ENCODE measurements at places on chromosomes 7 and 10.

GRCh38 chr7:95092324-95092723 is 184.9 kb downstream of the PPP1R9A start:
- DNase-seq: no peak

- DNase-seq: peak; percentile 19
Measured at GRCh38 chr10:70348228-70348850, 34.1 kb downstream of the LRRC20 start.

DNA sequence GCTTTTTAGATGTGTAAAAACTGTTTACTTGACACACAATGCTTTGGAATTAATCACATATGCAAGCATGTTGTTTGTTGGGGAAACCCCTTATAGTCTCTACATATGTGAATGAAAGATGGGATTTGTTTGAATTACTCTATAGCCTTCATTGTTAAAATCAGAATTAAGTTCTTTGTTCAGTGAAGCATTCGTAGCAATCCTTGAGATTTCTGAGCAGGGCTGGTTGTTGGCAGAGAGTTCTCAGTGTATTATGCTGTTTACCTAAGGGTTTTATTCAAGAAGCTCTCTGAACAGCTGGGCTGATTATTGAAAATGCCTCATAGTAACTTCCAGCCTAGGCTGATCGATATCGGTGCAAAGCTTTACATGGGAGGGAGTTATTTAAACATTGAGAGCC is 190.9 kb downstream of the VTI1A start:
- no peak for DNase-seq

GRCh38 chr10:21364196-21365114 is 161.0 kb downstream of the SKIDA1 start:
- no peak for DNase-seq

GRCh38 chr10:121559326-121560026 is 38.8 kb downstream of the FGFR2 start:
- DNase-seq: no peak

DNA sequence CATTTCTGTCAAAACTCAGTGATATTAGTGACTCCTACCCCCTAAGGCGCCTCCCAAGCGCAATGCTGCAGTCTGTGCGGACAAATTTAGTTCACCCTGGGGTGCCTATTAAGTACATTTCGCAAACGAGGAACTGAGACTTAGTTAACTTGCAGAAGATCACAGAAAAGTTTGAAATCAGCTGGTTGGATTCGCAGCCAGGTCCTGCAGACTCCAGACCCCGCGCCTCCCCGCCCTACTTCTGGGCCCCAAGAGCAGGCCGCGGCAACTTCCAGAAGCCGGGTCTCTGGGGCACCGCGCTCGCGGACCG is 588 bp downstream of the CYREN start:
- DNase-seq: peak; percentile 33

DNA sequence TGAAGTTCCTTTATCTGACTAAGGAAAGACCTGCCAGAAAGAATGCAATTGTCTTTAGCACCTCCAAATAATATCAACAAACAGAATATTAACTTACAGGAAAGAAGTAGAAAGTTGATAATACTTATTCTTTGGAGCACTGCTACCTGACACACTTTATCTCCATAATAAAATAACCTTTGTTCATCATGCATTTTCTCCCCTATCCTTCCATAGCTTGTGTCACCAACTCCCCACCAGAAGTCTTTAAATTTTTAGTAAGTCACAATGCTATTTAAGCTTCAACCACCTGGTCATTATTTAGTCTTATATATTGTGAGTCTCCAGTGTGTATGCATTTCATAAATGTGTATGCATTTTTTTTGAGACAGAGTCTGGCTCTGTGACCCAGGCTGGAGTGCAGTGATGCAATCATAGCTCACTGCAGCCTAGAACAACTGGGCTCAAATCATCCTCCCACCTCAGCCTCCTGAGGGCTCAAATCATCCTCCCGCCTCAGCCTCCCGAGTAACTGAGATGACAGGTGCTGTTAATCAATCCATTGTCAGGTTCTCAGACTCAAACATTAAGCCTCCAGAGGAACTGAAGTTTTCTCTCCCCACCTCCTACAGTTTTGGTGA is 7.3 kb upstream of the CYP3A43 start:
- no peak for DNase-seq

GRCh38 chr10:92552310-92552709 is 21.6 kb downstream of the IDE start:
- DNase-seq: no peak

DNA sequence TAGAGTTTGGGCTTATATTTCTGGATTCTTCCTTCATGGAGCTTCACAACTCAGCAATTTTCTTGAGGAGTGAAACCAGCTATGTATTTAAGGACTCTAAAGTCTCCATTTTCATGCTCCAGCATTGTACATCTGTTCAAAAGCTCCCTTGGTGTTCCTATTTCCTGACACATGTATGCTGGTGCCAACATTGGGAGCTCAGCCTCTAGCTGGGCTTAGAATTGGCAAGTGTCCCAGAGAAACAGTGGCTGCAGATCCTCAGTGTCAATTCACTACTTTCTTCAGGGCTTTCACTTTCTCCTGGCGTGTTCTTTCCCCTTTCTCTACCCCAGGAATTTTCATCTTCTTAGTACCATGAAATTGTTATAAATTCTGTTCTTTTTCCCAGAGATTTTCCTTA is 103.1 kb downstream of the ZNF467 start:
- no peak for DNase-seq

- no peak for DNase-seq
Measured at GRCh38 chr7:128040205-128040604, 9.0 kb upstream of the LRRC4 start.

DNA sequence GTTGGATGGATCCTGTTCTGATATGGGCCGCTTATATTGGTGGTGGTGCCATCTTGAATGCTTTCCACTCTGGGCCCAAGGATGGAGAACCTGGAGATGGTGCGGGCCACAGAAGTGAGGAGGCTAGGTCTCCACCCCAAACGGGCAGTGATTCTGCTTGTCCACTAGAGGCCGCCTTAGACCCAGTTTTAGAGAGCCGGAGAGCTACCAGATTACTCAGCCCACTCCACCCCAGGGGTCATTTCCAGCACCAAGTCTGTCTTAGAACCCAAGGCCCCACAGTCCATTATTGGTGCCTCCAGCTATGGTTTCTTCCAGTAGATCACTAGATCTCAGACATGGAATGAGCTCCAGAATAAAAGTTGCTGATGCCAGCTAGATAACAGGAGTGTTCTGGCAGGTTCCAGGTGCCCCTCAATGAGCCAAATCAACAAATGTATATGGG is 11.8 kb upstream of the CAMK2G start:
- DNase-seq: peak; percentile 56

DNA sequence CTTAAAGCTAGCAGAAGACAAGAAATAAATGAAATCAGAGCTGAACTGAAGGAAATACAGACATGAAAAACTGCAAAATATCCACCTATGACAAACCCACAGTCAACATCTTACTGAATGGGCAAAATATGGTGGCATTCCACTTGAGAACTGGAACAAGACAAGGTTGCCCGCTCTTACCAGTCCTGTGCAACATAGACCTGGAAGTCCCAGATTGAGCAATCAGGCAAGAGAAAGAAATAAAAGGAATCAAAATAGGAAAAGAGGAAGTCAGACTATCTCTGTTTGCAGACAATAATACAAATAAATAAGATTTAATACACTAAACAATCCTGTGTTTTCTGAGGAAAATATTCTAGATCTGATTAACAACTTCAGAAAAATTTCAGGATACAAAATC is 570.5 kb upstream of the SEMA3D start:
- no peak for DNase-seq

GRCh38 chr7:30699706-30700495 is 17.6 kb upstream of the CRHR2 start:
- no peak for DNase-seq

GRCh38 chr10:119803264-119803663 is 69.4 kb downstream of the MCMBP start:
- no peak for DNase-seq

- no peak for DNase-seq
Measured at GRCh38 chr7:27245124-27245797, 2.7 kb downstream of the EVX1 start.

DNA sequence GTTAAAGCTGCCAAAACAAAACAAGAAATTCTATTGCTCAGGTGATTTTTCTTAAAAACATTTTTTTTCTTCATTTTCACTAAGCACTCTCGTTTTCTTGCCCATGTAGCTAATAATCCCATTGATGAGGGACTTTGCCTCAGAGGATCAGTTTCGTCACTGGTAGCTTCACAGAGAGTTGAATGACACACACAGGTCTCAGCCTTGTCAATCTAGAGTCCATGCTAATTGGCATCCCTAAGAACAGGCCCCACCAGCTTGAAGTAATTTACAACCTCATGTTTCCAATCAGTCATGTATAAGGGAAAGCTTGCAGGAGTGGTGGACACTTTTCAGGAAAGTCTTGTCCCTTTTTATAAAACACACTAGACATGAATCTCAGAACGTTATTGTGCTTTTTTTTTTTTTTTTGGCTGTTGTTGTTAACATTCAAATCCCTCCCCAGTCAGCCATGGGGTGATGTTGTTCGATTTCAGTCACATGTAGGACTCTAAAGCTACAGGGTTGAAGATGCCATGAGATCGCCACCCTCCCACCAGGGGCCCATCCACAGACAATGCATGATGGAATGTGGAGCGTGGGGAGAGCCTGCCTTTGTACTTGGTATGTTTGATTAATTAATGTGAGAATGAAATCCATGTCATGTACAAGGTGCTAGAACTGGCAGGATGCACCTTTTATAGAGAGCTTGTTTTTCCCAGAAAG is 232.4 kb upstream of the FZD8 start:
- DNase-seq: no peak

DNA sequence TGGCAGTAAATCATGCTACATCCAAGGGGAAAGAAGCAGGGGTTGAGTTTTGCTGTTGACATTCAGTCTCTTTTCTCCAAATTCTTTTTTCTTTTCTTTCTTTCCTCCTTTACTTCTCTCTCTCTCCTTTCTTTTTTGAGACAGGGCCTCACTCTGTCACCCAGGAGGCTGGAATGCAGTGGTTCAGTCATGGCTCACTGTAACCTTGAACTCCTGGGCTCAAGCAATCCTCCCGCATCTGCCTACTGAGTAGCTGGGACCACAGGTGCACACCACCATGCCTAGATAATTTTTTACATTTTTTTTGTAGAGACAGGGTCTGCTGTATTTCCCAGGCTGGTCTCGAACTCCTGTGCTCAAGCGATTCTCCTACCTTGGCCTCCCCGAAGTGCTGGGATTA is 35.2 kb downstream of the SBDS start:
- DNase-seq: no peak

DNA sequence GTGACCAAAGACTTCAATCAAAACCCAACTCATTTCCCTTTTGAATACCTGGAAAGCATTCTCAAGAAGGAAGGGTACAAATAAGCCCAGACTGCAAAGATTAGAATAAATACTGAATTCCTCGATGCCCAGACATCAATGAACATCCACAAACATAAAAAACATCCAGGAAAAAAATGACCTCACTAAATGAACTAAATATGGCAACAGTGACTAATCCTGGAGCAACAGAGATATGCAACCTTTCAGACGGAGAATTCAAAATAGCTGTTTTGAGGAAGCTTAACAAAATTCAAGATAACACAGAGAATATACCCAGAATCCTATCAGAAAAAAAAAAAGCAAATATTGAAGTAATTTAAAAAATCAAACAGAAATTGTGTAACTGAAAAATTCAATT is 43.2 kb downstream of the PCLO start:
- no peak for DNase-seq

DNA sequence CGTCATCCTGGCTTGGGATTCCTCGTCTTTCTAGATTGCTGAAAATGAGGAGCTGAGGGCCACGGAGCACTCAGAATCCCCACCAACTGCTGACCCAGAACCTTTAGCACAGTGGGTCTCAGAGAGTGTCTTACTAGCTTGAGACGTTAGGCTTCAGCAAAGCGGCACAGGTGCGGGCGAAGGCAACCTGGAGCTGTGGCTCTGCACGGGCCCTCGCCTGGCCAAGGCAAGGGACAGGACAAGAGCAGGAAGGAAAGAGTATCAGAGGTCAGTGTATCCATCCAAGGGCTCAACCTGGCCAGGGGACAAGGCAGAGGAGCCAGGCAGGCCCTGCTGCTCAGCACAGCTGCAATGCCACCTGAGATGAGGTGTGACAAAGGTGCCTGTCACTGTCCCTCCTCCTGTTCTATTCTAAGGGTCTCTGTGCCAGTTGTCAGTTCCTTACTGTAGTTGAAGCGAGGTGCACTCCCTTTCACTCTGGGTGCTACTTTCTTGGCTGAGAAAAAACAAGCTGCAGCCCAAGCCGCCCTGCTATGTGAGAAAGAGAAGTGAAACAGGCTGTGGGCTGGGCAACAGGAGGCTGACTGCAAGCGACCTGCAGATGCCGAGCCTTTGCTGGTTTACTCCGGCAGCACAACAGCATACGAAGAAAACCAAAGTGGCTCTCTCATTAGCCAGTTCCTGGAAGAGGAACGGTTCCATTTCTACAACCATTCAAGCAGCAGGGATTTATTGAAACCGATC is 33.3 kb upstream of the KDM7A start:
- peak; percentile 54 for DNase-seq

Data from stimulated activated CD4-positive, alpha-beta T cell treated with anti-CD3 and anti-CD28 coated beads, Interleukin-4, amount 100 ng/mL, for 1 hour (primary cell).